Stimulated activated CD8-positive, alpha-beta memory T cell treated with anti-CD3 and anti-CD28 coated beads, Interleukin-7, amount 100 ng/mL, for 48 hours (primary cell): ENCODE measurements at places on chromosomes 1 and 21.
A peak's percentile ranks its signal among the peaks of the same experiment; 100 is the strongest.

- DNase-seq, result no peak
Observed at GRCh38 chr1:189786761-189787160, 690.9 kb downstream of the BRINP3 start.

DNA sequence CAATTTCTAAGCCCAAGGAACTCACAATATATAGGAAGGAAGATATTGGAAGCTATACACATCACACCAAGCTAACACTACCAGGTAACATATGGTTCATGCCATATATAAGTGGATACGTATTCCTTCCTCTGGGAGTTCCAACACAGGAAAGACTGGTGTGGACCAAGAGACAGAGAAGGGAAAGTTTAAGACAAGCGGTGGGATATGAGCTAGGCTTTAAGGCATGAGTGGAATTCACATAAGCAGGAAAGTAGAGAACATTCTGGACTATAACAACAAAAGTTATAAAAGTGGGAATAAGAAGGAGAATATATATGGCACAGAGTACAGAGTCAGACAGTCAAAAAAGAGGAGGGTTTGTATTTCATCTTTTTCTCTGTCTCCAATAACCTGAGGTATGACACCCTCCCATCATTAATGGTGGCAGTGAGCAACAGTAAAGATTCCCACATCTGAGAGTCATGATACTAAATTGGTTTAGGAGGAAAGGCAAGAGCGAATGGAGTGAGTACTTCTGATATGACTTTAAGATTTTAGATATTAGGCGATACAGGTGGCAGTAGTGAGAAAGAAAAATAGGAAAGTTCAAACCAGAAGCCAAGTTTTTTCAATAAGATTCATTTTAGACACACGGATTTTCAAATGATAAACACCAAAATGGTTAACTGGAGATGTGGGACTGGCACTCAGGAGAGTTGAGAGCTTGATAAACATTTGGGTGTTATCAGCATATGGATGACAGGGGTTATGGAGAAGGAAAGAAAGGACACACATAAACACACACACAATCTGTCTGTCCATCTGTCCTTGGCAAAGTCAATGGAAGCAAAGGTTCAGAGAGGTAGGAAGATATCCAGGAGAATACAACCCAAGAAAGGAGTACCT, 87.4 kb upstream of the TTC39A start:
- DNase-seq, result no peak

- no peak for DNase-seq
Observed at GRCh38 chr21:37717534-37717933, 198.7 kb downstream of the KCNJ6 start.

DNA sequence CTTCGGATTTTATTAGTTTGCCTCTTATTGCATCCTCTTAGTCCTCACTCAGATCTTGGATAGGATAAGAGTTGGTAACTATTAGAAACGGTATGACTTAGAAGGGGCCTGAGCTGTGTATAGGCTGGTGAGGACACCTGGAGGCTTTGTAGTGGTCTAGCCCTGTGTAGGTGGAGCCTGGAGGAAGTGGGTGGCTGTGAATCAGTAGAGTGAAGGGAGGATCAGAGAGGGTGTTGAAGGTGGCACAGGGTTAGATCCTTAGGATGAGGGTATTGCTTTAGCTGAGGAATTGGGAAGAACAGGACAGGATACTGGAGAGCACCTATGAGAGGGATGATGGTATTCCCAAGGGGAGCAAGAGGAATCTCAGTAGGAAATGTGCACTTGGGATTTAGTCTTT, 5.7 kb downstream of the VANGL1 start:
- DNase-seq, result peak; percentile 6

DNA sequence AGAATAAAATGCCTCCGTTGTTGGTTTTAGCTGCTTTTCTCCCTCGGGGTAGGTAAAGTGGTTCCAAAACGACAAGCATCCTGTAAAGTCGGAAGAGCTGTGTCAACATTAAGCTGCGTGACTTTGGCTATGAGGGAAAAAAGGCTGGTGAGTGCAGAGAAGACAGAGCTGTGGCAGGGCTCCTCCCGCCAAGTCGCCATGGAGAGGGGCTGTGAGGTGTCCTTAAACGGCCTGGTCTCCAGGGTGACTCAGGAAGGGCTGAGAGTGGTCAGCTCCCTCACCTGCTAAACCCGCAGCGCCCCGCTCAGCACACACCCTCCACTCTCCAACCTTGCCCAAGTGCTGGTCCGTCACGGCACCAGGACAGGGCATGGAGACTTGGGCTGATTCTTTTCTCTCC, 91.6 kb upstream of the SAMD11 start:
- no peak for DNase-seq

- DNase-seq, result no peak
Observed at GRCh38 chr1:201964261-201964660, 9.0 kb downstream of the TIMM17A start.

DNA sequence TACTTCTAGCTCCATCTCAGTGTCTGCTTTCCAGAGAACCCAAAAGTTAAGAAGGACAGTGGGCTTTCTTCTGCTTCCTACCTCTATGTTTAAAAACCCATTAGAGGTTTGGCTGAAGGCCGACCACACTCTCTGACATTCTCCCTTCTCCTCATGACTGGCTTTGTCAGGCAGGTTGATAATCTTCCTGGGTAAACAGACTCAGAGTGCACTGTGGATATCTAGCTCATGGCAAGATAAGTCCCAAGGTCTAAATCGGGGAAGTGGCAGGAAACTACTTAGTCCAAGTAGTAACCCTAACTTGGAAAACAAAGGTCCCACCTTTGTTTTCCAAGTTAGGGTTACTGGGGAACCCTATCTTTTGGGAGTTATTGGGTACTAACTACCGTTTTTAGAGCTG, 161.9 kb upstream of the SPAG17 start:
- no peak for DNase-seq

- no peak for DNase-seq
Observed at GRCh38 chr1:195851016-195851601, 757.1 kb downstream of the KCNT2 start.

DNA sequence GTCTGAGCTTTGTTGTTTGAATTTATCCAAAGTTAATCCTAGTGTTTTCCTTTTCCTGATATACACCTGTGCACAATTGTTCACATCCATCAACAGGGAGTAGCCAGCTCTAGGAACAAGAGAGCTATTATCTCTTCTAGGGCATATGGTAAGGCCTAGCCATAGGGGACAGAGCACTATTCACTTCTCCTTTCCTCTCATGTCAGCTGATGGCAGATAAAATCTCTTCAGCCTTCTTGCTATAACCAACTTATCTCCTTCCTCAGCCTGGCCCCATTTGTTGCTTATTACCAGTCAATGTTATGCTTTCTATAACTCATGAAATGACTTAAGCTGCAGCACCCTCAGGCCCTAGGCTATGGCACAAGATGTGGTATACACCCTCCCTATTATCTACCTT, 38.9 kb downstream of the PATJ start:
- DNase-seq, result no peak

DNA sequence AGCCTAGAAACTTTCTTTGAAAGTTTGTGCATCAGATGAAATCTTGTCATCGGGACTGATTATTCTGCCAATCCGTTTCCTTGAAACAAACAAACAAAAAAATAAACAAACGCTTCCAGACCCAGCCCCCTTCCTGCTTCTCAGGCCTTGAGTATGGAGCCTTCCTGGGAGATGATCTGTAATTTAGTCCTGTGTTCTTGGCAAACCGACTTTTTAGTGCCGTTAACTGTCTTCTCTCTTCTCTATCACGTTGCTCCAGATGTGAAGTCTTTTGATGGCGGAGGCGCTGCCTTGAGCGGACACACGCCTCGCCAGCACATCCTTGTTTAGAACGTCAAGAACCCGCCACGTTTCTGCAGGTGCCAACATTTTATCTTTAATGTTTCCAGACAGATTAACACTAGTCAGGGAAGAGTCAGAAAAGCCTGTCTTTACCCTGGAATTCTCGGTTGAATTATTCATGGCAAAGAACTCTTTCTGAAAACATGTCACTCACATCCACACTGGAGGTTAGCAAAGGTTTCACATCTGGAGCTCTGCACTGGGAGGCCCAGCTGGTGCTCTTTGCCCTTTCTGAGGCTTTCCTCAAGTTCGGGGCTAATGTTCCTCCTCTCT, 265.7 kb upstream of the C1orf174 start:
- no peak for DNase-seq

- DNase-seq, result no peak
Observed at GRCh38 chr1:204308023-204308628, 51.6 kb downstream of the PLEKHA6 start.

- DNase-seq, result no peak
Observed at GRCh38 chr1:202802998-202803932, 5.0 kb downstream of the KDM5B start.

DNA sequence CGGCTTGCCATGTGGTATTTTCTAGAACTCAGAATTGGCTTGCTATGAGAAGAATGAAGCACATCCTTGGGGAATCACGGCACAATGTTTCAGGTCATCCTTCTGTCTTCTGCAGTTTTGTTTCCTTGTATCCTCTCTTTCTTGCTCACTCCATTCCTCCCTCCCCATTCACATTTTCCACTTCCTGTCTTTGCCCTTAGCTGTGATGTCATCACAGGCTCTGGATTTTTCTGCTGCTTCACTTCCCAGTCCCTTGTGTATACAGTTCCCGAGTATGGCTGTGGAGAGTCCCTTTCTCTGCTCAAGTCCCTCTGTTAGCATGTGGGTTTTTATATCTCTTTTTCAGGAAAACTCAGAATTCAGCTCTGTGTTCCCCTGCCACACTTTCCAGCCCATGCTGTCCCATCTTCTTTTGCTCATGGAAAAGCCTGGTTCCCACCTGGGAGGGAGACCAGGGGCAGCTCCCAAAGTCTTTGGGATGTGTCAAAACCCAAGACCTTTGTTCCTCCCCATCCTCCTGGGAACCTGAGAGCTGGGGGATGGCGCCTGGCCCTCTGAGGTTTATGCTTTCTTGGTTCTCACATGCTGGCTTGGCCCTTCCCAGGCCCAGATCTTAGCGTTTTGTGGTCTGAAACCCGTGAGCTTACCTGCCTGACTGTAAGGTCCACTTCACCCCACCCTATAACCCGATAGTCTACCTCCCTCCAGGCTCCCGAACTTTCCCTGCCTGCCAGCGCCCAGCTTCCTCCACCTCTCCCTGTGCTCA, 4.8 kb upstream of the RGS16 start:
- DNase-seq, result no peak

DNA sequence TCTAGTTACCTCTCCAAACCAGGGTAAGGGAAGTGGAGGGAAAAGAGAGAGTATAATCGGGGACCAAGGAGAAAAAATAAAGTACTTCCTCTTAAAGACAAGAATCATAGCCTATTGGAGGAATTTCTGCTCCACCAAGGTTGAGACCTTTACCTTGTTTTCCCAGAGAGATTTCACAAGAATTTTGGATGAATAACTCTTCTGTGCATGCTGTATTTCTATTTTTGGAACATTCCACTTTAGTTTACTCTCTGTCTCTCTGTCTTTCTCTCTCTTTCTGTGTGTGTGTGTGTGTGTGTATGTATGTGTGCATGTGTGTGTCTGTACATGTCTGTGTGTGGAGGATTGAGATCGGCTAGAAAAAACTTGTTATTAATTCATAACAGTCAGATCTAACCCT, 318.4 kb upstream of the RGS18 start:
- DNase-seq, result no peak

DNA sequence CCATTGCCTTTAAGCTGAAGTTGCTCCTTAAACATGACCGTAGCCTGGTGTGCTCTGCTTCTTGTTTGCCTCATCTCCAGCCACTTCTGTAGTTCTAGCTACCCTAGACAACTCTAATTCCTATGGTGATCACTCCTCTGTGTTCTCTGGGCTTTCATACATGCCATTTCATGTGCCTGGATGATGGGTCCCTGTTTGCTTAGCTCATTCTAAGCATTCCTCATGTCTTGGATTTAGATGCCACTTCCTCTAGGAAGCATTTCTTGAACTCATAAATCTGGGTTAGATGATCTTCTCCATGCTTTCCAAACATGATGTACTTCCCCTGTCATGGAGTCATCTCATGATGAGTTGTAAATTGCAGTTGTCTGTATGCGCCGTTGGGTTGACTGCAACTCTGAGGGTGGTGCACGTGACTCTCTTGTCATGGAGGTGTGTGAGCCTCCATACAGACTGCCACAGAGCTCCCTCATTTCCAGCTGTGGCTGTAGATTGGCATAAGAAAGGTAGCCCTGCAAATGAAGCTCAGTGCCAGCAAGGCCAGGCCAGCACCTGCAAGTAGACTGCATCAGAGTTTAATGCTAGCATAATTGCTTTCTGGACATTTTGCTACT, 77.2 kb downstream of the LAMC1 start:
- no peak for DNase-seq

DNA sequence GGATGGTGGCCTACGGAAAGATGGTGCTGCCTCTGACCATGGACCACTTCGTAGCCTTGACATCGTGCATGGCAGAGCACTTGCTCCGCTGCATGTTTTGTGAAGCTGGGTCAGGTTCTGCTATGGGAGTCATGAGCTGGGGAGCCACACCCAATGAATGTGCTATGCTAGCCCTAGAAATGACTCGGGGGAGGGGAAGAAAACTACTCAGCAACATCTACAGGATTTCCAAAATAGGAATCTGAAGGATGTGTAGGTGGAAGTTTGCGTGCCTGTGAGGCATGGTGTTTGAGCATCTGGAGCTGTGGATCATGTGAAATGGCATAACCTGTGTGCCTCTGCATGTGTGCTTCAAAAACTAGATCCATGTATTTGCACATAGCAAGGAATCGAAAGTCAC, 247.3 kb downstream of the CACNA1E start:
- no peak for DNase-seq

GRCh38 chr1:205230982-205231381, 3.2 kb downstream of the TMCC2 start:
- no peak for DNase-seq

- DNase-seq, result no peak
Observed at GRCh38 chr1:217617126-217617525, 13.8 kb downstream of the GPATCH2 start.

DNA sequence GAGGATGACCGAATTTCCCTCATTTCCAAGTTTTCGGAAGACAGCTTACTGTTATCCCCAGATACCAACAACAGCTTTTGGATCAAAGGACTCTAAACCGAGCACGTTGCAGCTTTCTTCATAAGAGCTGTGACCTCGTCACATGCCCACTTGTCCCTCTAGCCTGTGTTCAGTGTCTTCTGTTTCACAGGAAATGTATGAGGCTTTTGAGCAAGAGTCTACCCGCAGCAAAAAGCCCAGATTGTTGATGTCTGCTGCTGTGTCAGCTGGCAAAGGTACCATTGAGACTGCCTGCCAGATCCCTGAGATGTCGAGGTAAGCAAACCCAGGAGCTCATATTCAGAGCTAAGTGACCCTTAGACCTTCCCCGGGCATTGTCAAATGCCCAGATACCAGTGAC, 24.1 kb downstream of the CHI3L2 start:
- no peak for DNase-seq

- no peak for DNase-seq
Observed at GRCh38 chr1:232704694-232705680, 75.1 kb upstream of the SIPA1L2 start.

DNA sequence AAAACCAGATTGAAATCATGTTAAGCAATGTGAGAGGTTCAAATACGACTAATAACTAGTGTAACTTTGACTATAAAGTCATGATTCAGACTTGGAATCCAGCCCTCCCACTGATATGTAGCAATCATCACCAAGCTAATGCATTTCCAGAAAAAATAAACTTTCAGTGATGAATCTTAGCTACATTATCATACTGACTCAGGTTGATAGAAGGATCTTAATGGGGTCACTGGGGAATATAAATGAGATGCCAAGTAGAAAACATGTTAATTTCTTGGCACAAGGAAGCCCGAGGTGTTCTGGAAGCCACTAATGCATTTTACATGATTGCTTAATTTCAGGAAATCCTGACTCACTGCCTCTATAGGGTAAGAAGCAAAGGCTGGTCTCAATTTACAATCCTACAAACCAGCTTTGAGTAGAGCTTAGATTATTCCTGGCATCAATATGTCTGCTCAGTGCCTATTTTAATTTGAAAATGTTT, 67.7 kb downstream of the SELENOF start:
- no peak for DNase-seq

- no peak for DNase-seq
Observed at GRCh38 chr21:43954896-43955295, 57.2 kb upstream of the TRAPPC10 start.
